ENCODE measurements at places on chromosomes 5 and 9.

- no peak for DNase-seq
These were observed 81.6 kb upstream of the IFNK start for GRCh38 chr9:27442464-27442863.

DNA sequence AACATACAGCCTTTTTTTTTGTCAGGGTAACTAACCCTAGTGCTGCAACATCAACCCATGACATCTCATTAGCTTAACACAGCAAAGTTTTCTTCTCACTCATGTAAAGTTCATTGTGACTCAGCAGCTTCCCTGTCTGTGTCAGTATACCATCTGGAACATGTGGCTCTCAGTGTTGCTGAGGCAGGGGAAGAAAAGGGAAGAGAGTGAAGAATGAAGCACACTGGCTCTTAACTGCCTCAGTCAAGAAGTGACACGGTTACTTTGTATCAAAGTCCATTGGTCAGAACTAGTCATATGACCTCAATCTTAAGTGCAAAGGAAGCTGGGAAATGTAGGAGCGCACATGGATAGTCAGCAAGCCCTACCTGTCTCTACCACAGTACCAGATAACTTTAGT, 185.0 kb upstream of the ELL2 start:
- DNase-seq, result no peak

DNA sequence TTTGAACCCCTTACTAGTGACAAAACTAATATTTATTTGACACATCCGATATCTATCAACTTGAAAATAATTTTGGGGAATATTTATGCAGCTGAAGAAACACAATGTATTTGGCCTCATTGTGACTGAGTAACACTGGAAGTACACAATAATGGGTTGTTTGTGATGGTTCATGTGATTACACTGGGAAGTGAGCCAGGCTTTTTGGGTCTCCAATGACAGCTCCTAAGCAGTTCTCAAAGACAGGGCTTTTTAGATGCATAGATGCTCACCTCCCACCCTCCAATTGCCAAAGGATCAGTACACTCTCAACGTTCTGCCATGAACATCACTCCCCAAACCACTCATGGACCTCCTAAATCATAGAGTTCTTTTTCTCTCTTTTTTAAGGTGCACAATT, 170.0 kb downstream of the SLC24A2 start:
- no peak for DNase-seq

- DNase-seq, result no peak
These were observed 72.9 kb downstream of the PPARGC1B start for GRCh38 chr5:149802809-149803552.

- DNase-seq, result no peak
These were observed 94.7 kb upstream of the ADAMTSL1 start for GRCh38 chr9:18379073-18379811.

DNA sequence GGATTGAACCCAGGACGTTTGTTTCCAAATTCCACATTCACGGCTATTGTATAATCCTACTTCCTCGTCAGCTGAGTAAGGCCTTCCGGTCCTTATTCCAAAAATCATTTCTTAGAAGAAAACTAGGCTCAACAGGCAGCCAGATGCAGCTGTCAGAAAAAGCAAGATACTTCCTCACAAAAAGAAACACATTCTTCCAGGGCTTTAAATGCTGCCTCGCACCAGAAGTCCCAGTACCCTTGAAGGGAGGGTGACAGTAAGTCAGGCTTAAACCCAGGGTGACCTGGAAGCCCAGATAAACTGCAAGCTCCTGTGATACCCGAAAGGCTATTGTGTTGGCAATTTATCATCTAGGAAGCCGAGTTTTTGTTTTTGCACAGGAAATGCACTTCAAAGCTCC, 414.0 kb downstream of the NFIB start:
- DNase-seq, result no peak

DNA sequence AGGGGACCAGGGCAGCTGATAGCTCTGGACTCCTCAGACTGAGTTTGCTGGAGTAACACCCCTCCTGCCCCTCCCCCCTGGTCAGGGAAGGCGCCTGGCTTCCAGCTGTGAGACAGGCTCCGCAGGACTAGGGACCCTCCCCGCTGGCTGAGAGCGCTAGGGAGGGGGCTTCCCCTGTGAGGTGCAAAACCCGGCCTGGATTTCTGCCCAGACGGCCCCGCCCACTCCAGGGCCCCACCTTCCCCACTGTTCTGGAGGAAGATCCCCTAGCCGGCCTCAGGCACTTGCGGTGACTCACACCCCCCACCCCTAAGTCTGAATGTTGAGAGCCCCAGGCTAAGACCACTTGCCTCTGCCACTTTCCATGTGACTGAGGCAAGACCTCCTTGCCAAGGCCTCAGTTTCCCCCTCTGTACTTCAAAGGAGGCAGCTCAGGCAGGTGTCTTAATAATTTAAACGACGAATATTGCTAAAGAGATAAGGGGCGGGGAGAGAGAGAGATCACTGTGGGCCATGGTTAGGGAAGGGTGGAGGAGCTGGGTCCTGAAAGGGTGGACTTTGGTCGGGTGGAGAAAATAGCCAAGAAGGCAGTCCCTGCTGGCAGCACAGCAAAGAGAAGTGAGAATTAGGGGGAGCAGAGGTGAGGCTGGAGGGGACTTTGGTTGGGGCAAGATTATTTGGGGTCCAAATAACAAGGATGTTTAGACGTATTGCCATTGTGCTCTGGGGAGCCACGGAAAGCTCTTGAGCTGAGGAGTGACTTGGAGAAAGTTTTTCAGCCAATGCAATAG, 1.0 kb upstream of the DAB2IP start:
- no peak for DNase-seq

GRCh38 chr5:30539004-30539634, 654.4 kb upstream of the CDH6 start:
- DNase-seq, result no peak

GRCh38 chr5:176629853-176630680, at the start of the genes EIF4E1B and SNCB:
EIF4E1B (plus strand) TSS chr5:176630675; CDS start chr5:176642788, 12,113 bp downstream.
SNCB (minus strand) TSS chr5:176630534; CDS start chr5:176629654, 880 bp downstream.
- DNase-seq, result no peak

DNA sequence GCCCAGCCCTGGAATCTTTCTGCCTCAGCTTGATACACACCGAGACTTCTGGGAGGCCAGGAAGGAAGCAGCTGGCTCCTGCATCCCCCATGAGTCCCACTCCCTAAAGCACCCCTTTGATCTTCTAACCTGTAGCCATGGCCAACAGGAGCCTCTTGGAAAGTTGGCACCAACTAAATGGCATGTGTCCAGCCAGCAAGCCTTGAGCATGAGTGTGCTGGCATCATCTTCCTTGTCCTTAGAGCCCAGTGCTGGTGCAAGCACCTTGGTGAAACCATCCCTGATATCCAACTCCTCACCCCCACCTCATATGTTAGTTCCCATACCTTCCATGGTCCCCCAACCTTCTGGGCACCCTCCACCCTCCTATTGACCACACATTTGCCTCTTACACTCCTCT, 130.4 kb downstream of the CRB2 start:
- no peak for DNase-seq

DNA sequence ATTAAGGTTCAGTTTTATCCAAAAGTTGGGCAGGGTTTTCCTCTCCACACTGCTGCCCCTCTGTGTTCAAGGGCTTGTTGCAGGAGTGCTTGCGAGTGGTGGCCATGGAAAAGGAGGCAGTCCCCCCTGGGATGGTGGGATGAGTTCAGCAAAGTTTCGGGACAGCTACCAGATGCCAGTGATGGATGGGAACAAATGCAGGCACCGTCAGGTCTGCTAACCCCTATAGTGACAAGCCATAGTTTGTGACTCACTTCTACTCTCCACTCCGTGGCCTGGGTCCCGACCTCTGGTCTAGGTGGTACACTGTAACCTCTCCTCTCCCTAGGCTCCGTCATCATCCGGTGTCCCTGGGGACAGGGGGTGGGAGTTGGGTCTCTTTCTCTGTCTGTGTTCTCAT, 3.8 kb upstream of the RNF14 start:
- no peak for DNase-seq

DNA sequence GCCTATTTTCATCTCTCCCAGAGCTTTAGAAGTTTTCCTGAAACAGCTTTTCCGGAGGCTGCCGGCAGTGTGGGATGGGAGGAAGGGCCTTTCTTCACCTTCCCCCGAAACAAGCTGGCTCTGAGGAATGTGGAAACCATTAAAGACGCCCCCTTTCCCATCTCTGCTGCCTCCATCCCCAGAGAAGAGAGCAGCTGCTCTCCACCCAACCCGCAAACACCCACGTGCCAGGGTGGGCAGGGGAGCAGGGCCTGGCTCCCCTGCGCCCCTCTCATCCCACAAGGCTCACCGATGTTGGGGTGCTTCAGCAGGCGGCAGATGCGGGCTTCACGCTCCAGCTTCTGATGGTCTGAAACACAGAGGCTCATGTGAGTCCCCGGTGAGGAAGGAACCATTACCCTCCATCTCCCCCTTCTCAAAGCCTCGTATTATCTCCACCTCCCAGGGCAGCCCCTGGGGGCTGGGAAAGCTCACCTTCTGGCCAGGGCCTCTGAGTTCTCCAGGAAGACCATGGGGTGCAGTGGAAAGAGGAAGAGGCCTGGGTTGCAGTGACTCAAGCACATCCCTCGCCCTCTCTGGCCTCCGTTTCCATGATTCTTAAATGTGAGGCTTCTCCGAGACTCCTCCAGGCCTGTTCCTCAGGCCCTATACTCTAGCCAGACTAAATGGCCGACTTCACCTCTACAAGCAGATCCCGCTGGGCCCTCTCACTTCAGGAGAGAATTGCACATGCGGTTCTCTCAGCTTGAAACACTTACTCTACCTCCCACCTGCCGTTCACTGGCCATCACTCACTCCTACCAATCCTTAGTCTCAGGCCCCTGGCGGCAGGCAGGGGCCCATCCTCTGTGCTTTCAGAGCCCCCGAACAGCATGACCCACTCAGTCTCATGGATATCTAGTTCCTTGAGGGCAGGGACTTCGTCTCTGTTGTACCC, 24.6 kb downstream of the CAMK2A start:
- DNase-seq, result no peak

DNA sequence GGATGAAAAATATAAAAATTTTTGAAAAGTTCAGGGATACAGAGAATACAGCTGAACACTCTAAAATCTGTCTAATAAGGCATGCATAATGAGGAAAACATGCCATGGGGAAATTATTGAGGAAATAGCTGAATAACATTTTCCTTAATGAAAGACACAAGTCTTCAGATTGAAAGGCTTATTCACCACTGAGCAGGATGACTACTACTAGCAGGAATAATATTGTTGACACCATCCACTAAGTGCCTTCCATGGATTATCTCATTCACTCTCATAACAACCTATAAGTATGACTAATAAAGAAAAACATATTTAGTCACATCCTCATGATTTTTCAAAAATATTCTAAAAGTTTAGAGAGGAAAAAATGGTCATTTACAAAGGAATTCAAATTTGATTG, 96.7 kb upstream of the FER start:
- DNase-seq, result no peak

DNA sequence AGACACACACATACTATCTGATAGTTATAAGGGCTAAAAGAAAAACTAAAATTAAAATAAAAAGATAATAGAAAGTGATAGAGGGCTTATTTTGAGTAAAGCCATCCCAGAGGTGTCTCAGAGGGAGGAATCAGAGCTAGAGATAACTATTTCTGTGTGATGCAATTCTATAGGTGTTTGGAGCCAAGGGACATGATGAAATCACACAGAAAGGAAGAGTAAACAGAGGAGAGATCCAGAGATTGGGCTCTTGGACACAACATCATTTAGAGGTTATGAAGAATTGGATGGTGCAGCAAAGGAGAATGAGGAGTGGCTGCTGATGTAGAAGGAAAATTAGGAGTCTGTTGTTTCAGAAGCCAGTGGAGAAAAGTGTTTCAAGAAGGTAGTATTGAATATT, 393.5 kb downstream of the DIRAS2 start:
- no peak for DNase-seq

DNA sequence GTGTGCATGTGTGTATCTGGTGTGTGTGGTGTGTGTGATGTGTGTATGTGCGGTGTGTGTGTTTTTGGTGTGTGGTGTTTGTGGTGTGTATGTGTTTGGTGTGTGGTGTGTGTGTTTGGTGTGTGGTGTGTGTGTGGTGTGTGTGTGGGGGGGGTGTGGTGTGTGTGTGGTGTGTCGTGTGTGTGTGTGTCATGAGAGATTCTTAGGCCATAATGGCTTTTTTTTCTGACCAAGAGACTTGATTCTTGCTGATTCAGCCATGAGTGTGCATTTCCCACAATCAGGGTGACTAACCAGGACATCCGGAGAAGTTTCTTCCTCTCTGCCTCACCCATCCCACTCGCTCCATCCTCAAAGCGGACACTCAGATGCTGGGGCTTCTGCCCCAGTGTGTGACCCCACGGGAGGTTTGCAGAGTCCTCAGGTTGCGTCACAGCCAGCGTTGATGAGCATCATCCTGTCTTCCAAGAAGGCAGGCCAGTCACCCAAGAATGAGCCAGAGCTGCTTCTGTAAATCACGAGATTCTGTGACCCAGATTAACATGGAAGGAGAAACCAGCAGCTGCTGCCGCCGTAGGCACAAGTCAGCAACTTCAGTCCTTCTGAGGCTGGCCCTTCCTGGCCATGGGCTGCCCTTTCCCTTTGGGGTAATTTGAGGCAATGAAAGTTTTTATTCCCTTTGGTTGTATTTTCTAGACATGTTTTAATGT, 12.5 kb upstream of the CTSL start:
- DNase-seq, result no peak

DNA sequence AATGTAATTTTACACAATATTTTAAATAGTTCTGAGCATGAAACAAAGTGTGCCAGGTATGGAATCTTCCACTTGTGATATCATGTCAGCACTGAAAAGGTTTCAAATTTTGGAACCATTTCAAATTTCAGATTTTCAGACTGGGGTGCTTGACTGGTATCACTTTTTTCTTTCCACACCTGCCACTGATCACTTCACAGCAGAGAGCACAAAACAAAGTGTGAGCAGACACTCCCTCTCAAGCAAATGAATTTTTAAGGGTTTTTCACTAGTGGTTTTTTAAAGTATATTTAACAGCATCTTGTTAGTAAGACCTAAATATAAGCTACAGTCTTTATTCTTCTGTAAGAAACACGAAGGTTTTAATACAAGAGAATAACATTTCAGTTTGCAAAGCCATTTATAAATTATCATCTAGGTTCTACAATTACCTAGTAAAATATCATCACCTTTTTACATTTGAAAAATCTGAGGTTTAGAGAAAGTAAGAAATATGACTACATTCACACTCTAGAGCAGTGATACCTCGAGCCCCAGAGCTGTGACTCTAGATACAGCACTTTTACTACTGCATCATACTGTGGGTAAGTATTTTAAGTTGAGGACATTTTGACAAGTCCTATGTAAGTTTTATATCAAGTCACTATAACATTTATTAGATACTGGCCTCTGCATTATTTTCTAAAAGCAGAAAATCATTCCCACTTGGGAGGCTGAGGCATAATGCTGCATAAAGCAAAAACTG, 14.6 kb downstream of the GOLPH3 start:
- no peak for DNase-seq

- DNase-seq, result no peak
These were observed 37.0 kb upstream of the RAB3C start for GRCh38 chr5:58545912-58546311.

DNA sequence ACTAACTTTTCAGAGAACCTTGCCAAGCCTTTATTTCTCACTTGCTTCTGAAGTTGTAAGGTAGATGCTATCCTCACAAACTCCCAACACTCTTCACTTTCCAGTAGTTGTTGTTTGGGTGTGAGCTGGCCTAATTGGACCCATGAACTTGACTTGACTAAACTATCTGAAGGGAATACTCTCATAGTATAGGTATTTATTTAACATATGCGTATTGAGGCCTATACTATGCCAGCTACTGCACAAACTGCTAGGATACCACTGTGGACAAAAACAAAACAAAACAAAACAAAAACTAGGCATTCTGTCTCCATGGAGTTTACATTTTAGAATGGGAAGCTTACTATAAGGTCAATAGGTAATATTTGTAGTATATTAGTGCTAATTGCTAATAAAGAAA, 1.3 kb downstream of the TXNDC8 start:
- no peak for DNase-seq

GRCh38 chr5:38534156-38534453, 22.3 kb downstream of the LIFR start:
- no peak for DNase-seq

Data from NCI-H2081 treated with DMSO at 0.1 percent for 48 hours (cell line).